ENCODE measurements at places on chromosomes 3 and 15.

DNA sequence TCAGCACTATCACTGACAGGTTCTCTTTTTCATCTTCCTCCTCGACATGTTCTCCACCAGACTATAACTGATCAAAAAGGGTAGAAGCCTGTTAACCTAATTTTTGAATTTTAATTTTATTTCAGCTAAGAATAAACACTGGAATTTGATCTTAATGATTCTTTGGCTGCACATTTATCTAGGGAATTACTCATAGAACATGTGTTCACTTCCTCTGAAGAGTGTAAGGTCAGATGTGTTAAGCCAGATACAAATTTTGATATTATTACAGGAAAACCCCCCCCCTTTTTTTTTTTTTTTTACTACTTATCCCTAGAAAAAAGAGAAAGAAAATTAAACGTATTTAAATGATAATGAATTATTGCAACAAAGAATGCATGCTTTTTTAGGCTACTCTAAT, 15.0 kb downstream of the DCBLD2 start:
- no peak for DNase-seq

DNA sequence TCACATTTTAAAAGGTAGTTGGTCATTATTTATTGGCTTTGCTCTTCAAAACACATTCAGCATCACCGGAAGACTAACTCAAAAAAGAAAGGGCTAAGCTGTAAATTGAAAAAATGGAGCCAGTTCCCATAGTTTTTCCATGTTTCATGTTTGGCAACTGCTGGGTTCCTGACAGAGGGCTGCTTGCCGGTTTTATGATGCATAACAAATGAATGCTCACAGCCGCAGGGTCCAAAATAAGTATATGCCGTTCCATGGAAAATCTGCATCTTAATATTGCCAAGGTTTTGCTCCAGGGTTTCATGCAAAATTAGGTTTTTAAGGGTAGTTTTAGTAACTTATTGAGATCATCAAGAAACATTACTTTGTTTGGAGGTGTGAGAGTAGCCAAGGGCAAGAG, 15.8 kb downstream of the SLC12A1 start:
- no peak for DNase-seq

- DNase-seq, result no peak
These were observed 1.3 kb downstream of the AMIGO3 start for GRCh38 chr3:49717959-49718857.

GRCh38 chr3:184663356-184663755, 48.5 kb downstream of the MAGEF1 start:
- DNase-seq, result no peak

- DNase-seq, result peak; percentile 76
These were observed 511.3 kb downstream of the SHQ1 start for GRCh38 chr3:72336821-72337479.

DNA sequence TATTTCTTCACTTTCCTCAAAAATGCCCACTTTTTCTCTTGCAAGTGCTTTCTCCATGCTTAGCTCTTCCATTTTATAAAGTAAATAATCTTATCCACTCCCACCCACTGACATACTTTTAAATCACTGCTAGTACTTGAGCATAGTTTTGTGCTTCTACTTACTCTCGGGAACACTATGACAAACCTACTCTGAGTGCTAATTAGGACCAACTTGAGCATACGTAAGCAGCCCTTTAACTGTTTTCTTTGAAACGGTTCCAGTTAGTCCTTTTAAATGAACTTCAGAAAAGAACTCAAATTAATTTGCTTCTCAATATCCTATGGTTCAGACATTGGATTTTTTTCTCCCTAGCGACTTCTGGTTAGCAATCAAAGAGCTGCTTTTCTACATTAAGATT, 280.0 kb upstream of the SOX2 start:
- no peak for DNase-seq

GRCh38 chr3:169552533-169552932, 111.0 kb downstream of the MECOM start:
- no peak for DNase-seq

- peak; percentile 77 for DNase-seq
These were observed 60.7 kb upstream of the CMTM8 start for GRCh38 chr3:32177702-32178198.

DNA sequence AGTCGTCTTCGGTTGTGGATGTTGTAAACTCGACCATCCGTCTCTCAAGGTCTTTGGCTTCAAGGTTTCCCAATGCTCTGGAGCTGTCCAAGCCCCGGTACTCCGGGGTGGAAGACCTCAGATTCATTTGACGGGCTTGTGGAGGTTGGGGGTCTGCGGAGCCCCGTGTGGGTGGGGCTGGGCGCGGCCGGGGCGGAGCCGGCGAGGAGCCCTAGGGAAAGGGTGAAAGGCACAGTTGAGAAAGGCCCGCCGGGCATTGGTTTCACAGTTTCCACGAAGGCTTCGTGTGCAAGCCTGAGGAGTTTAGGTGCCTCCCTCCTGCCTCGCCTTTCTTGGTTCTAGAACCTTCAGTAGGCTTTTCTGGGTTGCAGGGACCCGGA, 360 bp upstream of the MGA start:
- DNase-seq, result peak; percentile 12

GRCh38 chr3:73389117-73389813, 235.5 kb downstream of the PDZRN3 start:
- DNase-seq, result no peak

DNA sequence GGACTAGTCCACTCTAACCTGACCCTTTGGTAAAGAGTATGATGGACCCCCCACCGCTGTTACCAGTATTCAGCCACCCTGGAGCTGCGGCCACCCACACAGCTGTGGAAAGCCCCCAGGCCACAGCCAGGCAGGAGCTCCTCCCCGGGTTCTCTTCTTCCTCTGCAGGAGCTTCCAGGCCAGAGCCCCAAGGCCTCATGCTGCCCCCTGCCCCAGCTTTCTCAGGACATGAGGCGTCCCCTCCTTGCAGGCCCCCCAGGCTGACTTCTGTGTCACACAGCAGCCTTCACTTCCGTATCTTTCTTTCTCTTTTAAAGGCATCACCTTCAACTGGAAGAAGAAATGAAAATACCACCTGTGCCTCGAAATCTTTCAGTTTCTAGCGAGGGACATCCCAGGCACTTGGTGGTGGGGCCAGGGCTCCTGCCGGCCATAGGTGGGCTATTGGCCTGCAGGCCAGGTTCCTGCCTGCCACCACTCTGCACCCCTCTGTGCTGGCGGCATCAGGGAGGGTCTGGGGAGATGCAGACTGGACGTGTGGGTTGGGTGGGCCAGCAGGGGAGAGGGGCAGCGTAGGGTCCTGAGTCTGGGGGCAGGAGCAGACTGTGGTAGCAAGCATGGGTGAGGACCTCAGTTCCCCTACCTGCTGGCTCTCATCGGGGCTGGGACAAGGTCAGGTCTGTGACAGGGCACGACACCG, 19.9 kb downstream of the KLF13 start:
- DNase-seq, result no peak

DNA sequence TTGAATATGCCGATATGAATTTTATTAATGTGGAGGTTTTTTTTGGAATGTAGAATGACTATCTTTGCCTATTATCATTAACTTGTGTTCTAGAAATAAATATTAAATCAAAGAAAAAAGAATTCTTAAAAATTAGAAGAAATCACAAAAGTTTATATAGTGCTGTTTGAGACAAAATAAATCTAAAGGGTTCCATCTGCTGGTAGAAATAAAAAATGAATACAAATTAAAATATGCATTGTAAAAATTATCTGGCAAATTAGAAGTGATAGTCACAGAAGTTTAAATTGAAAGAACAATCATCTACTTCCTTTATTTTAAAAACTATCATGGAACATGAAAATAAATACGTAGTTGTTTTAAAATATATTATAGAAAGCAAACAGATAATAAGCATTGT, 22.7 kb upstream of the ZBTB20 start:
- DNase-seq, result no peak

DNA sequence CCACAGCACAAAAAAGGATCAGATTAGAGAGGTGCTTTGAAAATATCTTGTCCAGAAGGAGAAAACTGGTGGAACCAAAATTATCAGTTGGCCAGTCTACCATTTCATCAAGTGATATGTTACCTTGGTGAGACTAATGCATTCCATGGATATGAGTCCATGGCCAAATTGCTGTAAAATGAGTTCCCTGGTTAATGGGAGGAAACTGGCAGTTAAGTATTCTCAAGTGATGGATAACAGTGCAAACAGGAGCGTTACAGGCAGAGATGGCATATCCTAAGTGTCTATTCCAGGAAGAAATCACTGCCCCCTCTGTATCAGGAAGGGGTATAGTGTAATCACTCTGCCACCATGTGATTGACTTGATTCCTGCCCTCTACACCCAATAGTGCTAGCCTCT, 34.0 kb downstream of the MYRIP start:
- DNase-seq, result no peak

- DNase-seq, result peak; percentile 70
These were observed 627 bp upstream of the FAM131A start for GRCh38 chr3:184336547-184337398.

DNA sequence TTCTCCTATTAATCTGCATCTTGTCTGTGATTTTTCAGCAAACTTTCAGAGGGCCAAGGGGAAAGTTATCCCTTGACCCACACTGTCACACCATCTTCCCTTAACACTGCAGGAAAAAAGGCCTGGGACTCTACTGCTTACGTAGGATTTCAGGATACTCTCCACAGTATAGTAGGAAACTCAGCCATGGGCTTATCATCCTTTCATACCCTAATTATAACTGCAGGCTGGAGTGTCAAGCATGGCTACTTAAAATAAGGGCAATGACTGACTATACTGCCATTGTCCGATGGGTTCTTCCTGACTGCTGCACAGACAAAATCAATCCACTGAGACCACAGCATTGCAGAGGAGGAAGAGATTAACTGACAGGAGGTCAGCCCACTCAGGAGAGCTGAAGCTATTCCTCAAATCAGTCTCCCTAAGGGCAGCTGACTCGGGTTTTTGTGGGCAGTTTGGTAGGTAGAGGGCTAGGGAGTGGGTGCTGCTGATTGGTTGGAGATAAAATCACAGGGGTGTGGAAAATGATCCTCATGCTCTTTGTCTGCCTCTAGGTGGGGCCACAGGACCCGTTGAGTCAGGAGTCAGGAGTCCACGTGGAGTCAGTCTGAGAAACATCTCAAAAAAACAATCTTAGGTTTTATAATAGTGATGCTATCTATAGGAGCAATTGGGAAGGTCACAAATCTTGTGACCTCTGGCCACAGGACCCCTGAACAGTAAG, 118.2 kb upstream of the STRIT1 start:
- DNase-seq, result no peak

DNA sequence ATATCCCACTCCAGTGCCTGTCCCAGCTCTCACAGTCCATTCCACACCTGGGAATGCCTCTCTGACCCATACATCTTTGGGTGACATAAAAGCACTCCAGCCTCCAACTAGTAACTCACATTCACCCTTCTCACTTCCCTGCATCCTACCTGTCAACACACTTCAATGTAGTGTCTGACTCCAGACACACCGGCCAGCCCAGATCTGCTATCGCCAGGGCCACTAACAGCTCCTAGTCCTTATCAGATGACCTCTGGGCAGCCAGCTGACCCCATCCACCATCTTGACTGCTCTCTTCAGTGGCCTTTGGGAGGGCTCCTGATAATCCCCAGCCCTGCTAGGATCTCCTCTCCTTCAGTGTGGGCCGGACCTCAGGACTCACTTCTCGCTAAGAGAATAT, 2.9 kb upstream of the MCM2 start:
- no peak for DNase-seq

- no peak for DNase-seq
These were observed 7.3 kb upstream of the CD96 start for GRCh38 chr3:111534701-111535100.

DNA sequence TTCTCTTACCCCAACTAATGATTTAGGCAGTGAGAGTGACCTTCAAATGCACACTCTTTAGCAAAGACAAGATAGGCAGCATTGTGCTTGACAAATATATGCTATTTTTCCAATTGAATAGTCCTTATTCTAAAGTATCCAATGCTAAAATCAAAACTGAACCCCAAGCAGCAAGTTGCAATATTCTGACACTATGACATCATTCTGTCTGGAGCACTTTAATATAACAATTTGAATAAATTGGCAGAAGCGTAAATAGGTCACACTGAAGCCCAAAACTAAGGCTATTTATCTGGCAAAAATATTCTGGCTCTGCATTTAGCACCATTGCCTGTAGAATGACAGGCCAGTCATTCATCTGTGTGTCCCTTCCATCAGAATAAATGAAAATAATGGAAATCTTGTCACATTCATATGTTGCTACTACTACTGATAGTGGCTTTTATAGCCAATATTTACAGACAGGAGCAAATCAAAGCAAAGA, 2.9 kb downstream of the CBLB start:
- DNase-seq, result no peak

DNA sequence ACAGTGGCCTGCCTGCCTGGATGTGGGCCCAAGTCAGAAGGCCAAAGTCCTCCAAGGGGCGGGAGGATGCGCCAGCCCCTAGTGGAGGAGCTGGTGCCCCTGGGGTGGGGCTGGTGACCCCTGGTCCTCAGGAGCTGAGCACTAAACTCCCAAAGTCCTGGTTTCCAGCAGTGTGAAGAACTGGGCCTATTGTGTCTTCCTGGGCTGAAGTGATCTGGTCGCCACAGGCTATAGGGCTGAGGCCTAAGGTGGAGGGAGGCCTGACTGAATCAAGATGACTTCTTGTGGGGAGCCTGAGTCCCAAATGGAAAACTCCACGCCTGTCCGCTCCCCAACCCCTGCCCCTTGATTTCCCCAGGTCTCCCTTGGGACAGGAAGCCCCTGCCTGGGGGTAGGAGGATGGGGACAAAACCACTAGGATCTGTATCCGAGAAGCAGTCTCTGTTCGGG, 753 bp upstream of the FES start:
- DNase-seq, result no peak

DNA sequence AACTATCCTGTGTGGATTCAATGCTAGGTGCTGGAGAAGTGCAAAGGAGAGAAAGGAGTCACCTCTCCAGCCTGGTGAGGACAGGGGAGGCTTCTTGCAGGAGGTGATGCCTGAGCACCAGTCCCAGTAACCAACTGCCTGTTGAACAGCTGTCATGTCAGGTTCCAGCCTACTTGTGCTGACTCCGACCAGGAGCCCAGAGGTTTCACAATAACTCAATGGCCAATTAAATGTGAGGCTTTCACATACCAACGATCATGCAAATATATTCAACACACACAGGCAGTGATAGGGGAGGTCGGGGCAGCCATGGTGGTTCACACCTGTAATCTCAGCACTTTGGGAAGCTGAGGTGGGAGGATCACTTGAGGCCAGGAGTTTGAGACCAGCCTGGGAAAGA, 7.7 kb downstream of the SORD start:
- DNase-seq, result no peak

DNA sequence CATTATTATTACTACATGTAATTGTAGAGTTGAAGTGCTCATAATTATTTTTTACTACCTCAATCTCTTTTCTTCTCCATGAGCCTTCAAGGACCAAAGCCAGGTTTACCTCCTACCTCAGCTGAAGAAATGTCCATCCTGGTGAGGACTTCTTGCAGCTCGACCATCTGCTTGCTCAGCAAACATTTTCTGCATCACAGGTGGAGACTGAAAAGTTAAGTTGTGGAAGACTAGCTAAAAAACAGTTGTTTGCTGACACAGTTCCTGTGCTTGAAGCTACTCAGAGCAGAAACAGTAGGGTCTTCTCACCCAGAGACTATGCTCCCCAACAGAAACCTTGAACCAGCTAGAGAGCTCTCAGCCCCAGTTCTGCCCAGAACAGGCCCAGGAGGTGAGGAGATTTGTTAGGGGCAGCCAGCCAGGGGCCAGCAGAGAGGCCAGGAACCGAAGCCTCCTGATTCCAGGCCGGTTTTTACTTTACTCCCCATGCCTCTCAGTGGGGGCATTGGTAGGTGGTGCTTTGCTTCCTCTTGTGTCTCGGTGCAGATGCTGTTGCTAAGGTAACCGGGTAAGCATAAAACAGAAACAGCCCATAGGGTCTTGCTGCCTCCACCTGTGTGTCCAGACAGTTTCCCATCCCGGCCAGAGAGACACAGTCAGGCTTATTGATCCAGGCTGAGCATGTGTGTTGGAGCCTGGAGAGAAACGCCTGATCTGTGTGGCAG, 54.9 kb downstream of the CCNL1 start:
- DNase-seq, result no peak
